ENCODE measurements at places on chromosomes 1 and 21.

DNA sequence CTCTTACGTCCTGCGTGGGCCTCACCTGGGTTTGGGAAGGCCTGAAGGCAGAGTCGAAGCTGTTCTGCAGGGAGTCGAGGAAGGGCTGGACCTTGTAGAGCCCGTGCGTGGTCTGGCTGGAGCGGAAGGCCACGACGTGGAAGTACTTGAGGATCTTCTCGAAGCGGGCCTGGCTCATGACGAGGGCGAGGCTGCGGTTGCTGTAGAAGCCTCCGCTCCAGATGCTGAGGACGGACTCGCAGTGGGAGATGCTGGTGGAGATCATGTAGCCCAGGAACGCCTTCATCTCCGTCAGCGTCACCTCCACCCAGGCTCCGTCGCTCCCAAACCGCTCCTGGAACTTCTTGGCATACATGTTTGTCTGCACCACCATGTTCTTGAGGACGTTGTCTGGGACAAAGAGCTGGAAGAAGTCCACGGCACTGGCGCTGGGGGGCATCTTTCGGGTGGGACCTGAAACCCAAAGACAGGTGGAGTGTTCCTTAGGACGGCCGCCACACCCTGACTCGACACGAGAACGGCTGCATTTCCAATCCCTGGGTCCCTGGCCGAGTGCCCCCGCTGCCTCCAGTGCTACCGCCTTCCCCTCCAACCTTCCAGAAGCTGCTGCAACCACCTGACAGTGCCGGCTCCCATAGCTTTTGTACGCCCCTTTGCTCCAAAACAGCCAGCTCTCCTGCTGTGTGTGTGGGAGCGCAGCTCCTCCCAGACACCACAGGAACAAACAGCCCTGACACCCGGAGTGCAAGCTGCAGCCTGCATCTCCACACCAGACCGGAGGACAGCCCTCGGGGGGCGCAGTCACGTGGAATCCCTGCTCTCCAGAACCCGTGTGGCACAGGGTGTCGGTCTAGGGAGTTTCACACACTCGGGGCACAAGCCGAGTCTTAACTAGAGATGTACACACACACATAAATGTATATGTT is 69.0 kb downstream of the PGBD5 start:
- DNase-seq, result no peak

- no peak for DNase-seq
Observed at GRCh38 chr1:24683713-24684162, 40.6 kb downstream of the SRRM1 start.

DNA sequence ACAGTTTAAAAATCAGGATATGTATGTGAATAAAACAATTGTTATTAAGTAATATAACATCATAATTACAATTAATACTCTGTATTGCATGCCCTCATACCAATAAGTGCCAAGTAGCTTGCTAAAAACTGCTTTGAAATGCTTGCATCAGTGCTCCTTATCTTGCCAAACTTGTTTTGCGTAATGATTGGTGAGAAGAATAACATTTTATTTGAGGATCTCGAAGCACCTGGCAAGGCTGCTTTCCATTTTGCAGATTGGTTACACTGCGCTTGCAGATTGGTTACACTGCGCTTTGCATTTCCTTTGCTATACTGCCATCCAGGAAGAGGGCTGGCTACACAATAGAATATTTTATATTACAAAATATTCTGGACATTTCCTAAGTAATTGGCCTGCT is 1.7 kb upstream of the PBX1 start:
- DNase-seq, result no peak

DNA sequence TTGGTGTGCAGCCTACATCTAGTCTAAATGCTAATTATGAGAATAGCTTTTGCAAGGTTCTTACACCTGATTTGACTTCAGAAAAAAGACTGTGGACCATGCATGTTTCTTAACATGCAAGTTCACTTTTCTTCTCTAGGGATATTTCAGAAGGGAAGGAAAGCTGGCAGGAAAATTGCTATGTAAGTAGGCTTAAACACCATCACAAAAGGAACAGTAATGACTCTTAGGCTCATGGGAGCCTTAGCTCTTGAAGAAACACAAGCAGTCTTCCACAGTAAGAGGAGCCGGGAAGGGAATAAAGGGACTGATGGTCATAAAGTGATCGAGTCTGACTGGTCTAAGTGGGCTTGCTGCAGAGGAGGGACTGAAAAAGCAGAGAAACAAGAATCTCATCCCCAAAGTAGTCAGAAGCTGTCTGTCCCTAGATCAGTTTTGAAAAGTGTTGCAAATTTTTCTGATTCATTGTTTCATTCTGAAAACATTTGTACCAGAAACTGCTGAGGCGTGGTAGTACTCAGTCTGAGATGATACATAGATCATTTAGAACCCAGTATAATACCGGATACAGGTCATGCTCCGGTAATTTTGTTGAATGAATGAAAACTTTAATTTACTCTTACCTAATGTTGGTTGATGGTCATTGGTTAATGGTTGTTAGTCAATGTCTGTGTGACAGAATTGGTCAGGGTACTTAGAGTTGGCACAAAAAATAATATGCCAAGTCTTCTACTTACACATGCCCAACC is 40.9 kb downstream of the SMYD2 start:
- no peak for DNase-seq

- DNase-seq, result no peak
Observed at GRCh38 chr21:36992671-36993070, 13.8 kb upstream of the RIPPLY3 start.

GRCh38 chr1:80214888-80215540 is 1208.5 kb upstream of the ADGRL4 start:
- DNase-seq, result no peak

GRCh38 chr1:245054105-245054504 is 100.7 kb upstream of the KIF26B start:
- DNase-seq, result no peak
